ENCODE measurements at places on chromosomes 1 and 21.
A peak's percentile ranks its signal among the peaks of the same experiment; 100 is the strongest.

DNA sequence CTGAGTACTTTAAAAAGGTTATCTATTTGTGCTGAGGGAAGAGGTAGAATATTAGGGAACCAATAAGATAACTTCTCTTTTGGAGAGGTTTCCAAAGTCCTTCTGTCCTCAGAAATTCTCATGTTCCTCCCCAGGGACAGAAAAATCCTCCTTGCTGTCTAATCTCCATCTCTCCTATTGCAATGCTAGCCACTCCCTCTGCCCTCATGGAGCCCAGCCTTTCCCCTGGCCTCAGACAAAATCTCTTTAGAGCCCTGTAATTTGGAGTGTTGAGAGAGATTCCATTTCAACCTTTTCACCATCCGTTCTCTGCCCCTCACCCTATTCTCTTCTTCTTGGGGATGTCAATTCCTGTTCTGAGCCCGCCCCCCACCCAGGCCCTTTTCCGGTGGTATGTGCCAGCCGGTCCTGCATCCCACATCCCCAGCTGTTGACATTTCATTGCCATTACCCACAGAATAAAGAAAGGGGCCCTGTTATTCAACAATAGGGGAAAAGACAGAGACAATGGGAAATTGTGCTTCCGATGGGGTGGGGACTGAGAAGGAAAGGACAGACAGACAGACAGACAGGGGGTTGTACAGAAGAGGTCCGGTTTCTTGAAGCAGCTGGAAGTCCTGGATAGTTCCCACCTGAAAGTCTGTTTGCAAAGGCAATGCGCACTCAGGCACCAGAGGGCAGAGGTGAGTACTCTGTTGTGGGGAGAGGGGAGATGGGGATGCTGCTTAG is at the start of gene HAPLN2:
HAPLN2 (plus strand) TSS at position 563 of the 729 bp plus-strand sequence. CDS start 4,076 bp downstream, outside the sequence.
- no peak for DNase-seq

DNA sequence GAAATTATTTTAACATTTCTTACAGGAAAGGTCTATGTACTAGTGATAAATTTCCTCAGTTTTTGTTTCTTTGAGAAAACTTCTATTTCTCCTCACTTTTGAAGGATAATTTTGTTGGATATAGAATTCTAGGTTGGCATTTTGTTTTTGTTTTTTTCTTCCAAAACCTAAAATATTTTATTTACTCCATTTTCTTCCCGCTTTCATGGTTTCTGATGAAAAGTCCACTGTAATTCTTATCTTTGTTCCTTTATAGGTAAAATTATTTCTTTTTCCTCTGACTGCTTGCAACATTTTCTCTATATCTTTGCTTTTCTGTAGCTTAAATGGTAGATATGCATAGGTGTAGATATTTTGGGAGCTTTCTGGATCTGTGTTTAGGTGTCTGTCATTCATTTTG is 153.9 kb upstream of the DSCAM start:
- no peak for DNase-seq

- no peak for DNase-seq
Observed at GRCh38 chr1:21494196-21494595, 15.0 kb upstream of the ALPL start.

- no peak for DNase-seq
Observed at GRCh38 chr1:7781501-7781900, 2.6 kb upstream of the PER3 start.

- no peak for DNase-seq
Observed at GRCh38 chr1:44660176-44660575, 14.1 kb downstream of the TMEM53 start.

GRCh38 chr1:203381151-203381751 is 30.3 kb upstream of the FMOD start:
- DNase-seq, result no peak

DNA sequence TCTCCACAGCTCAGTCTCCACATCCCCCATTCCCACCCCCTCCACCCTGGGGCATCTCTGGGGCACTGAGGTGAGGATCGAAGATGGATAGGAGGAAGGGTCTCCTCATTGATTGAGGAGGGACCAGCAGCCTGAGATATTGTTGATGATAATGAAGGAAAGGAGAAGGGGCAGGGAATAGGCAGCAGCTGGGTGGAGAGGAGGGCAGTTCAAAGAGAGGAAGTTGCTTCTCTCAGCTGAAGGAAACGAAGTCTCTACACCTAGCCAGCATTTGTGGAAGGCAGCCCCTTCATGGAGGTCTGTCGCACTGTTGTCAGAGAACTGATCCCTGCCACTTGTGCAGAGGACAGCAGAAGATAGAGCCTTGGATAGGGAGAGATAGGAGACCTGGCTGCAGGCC is 5.7 kb downstream of the KNCN start:
- no peak for DNase-seq

GRCh38 chr1:204726478-204726877 is 40.9 kb upstream of the LRRN2 start:
- no peak for DNase-seq

DNA sequence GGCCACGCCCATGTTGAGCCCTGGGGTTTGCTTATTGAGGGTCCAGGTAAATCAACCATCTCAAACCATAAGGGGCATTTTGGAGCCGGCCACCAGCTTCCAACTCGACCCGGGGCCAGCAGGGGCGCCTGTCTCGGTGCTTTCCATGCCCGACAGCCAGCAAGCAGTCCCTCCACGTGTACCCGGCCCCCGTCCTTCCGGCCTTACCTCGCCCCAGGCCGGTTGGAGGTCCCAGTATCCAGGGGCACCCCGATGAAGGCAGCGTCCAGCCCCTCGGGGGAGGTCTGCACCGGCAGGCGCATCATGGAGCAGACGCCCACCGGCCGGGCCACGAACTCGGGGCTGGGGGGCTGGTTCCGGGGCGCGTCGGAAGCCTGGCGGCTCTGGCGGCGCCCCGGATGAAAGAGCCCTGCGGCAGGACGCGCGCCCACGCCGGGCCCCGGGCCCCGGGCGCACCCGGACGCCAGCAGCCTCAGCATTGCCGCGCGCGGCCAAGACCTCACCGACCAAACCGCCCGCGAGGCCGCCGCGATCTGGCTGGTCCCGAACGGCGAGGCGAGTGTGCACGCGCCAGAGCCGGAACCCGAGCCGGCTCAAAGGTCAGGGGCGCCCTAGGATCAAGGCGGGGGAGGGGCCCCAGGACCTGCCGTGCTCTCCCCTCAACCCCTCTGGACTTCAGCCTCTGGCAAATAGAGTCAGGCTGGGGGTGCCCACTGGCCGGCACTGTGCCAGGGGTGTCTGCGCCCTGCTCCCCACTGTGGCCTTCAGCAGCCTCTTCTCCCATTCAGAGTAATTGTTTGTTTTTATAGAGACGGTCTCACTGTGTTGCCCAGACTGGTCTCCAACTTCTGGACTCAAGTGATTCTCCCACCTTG is at the start of gene AGMAT:
AGMAT (minus strand) TSS at position 563 of the 875 bp plus-strand sequence; CDS start at position 479, 84 bp downstream.
- peak; percentile 92 for DNase-seq

DNA sequence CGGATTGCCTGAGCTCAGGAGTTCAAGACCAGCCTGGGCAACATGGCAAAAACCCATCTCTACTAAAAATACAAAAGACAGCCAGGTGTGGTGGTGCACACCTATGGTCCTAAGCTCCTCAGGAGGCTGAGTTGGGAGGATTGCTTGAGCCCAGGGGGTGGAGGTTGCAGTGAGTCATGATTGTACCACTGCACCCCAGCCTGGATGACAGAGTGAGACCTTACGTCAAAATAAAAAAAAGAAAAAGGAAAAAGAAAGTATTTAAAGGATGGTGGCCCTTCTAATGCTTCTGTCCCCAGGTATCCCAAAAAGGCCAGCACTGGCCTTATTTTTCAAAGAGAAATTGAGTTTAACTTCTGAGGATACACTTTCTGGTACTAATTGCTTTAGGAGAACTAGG is 1.7 kb downstream of the IKBKE start:
- DNase-seq, result no peak

- DNase-seq, result no peak
Observed at GRCh38 chr1:84689514-84690396, 506 bp downstream of the SSX2IP start.

DNA sequence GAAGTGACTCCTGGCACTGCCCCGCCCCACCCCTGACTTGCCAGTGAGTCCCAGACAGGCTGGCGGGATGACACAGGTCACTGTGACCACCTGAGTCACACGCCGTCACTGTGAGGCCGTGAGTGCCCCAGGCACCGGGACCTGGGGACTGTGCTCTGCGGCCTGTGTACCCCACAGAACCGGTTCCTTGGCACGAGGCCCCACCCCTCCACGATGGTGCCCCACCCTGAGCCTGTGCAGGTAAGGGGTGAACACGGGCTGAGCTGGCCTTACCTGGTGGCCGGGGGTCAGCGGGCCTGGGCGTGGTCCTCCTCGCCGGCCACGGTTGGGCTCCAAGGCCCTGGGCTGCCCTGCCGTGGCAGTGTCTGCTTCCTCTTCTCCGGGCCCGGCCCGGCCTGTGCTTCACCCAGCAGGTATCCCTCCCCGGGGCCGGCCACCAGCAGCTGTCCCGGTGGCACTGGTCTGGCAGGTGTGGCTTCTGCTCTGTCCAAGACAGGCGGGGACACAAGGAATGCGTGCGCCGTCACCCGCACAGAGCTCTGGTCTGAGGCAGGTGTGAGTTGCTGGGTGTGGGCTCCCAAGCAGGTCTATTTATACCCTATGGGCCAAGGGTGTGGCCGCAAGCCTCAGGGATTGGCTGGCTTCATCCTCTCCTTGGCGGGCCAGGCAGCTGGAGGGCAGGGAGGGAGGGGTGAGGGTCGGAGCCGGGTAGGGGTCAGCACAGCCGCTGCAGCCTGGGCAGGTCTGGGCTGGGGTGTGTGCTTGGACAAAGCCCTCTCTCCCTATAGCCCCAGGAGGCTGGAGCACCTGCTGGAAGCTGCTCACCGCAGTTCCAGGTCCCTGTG is at the start of gene RNF223:
RNF223 (minus strand) TSS at position 564 of the 845 bp plus-strand sequence. CDS start 1,740 bp downstream, outside the sequence.
- no peak for DNase-seq
